ENCODE measurements at places on chromosomes 4 and X.
A peak's percentile ranks its signal among the peaks of the same experiment; 100 is the strongest.

DNA sequence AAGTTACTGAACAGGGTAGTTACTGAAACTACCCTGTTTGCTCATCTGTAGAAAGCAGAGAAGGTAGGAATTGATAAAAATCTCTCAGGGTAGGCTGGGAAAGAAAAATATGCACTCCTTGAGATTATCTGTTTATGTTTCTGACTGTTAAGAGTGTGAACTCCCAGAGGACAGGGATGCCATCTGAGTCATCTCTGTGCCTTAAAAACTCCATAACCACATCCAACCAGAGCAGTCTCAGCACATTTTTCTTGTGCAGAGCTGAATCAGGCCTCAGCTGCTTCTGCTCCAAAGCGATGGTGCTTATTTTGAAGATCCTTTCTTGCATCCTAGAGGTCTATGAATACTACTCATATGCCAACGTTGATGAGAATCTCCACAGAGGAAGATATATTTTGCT lies 9.9 kb downstream of the CENPVL3 start:
- no peak for DNase-seq

DNA sequence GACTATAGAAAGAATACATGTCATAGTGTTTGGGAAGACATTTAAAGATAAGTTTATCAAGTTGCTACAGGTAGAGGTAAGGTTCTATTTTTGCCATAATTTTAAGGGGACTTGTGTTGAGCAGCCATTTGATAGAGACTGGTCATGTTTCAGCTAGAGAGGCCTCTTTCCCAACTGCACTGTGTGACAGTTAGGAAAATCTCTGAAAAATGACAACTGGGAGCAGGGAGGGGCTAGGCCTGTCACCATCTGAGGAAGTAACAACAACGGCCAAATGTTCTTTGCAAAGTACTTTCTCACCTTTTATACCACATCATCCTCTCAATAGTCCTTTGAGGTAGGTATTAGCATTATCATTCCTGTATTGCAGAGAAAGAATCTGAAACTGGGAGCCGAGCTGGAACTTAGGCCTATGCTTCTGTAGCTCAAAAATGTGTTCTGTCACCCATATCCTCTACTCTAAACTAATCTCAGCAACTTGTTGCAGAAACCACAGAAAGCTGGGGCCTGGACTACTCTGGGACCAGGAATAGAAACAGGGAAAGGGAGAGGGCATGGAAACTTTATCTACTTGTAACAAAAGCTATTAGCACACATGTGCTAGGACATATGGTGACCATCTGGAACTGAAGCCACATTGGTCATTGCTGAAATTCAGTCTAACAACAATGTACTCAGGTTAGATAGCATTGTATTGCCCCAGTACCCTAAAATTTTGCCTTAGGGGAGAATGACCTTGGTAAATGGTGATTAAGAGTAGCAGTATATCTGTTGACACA lies 198.9 kb downstream of the MID1IP1 start:
- no peak for DNase-seq

DNA sequence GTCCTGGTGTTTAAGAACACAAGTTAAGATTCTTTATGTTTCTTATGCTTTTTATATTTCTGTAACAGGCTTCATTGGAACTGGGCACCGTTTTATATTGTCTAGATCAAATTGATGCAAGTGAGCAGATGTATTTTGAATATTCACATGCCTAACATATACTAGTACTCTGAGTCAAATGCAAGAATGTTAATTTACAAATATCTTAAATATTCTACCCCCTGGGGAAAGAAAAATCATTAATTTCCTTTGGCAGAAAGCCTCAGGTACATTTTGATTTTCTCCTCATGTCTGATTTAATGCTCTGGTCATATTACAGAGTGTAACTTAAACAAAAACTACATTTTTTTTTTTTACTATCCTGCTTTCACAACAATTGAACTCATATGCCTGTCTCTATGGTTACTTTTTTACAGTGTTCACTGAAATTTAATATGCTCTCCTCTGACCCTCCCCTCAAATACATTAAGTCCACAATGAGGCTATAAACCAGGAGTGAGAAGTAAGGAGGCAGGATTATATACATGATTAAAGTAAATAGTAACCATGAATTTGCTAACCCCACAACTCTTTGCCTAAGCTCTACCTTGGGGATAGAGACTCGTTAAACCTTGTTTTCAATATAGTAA lies 2.4 kb upstream of the NSUN7 start:
- DNase-seq, result no peak

- DNase-seq, result no peak
Observed at GRCh38 chr4:124212815-124213630, 499.5 kb downstream of the ANKRD50 start.

GRCh38 chrX:53681661-53682060 lies 4.9 kb downstream of the HUWE1 start:
- no peak for DNase-seq

DNA sequence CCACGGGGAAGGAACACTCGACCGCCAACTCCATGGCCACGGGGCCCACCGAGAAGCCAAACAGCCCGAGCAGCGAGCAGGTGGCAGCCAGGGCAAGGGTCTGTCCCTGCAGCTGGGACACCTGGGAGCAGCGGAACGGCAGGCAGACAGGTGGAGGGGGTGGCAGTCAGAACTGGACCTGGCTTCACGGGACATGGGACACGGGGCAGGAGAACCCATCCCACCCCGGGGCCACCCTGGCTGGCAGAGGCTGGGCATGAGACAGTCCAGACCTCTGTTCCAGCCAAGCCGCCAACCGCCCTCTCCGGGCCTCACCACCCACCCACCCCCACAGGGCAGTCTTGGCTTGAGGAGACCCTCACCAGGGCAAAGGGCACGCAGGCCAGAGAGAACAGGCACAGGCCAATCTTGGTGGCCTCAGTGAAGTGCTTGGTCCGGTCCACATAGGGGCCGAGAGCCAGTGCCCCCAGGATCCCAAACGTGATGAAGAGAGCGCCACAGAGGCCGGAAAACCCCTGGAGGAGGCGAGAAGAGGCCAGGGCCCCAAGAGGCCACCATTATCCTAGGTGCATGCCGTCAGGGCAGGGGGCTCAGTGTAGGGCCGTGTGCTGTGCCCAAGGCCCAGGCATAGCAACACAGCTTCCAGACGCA lies 5.6 kb downstream of the SLC49A3 start:
- no peak for DNase-seq

GRCh38 chr4:184668511-184669114 lies 19.1 kb downstream of the PRIMPOL start:
- no peak for DNase-seq

DNA sequence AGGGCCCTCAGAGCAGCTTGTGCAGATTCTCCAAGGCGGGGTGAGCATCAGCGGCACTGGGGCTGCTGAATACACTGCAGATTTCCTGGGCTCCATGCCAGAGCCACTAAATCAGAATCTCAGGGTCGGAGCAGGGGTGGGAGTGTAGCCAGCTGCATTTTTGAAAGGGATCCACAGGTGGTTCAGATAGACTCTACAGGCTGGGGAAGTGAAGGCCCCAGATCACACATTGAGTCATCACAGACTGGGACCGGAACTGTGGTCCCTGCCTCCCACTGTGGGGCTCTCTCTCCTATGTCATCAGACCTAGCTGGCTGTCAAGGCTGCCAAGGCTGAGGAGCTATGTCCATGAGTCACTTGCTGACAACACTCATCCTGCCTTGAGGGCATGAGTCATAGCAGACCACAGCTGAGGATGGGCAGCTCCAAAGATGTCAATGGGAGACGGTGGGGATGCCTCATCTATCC lies 162.3 kb upstream of the MAMLD1 start:
- DNase-seq, result no peak

- no peak for DNase-seq
Observed at GRCh38 chrX:155774387-155774786, 106.8 kb upstream of the VAMP7 start.

GRCh38 chr4:11842620-11843263 lies 414.0 kb upstream of the HS3ST1 start:
- DNase-seq, result no peak

GRCh38 chr4:158912806-158913205 lies 144.0 kb downstream of the FNIP2 start:
- DNase-seq, result no peak

DNA sequence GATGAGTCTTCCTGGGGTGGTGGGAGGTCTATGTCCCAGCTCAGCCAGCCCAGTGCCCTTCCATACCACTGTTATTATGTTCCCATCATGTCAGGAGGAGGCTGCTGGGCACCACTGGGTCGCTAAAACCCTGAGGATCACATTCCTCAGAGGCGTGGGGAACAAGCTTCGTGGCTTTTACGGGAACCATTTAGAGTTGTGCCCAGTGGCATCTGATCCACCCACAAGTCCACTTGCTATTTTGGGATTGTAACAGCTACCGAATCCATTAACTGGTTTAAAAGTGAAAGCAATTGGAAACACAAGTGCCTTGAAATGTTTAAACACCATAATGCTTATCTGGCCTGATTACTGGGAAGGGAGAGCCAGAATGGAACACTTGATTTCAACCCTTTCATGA lies 13.1 kb upstream of the CCKAR start:
- DNase-seq, result no peak

DNA sequence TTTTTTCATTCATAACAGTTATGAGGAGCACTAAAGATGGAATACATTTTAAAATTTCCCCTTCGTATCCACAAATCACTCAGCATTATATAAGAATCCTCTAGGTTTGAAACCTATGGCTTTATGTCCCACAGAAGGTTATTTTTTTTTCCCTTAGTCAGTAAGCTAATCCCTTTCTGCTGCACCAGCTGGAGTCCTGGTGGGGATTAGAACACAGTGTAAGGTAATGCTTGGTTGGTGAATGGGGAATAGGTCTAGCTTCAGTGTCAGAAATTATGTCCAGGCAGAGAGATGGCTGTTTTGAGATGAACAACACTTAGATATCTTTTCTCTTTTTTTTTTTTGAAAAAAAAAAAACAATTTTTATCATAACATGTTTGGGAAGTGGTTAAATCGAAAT lies 116.6 kb downstream of the RASGEF1B start:
- no peak for DNase-seq

DNA sequence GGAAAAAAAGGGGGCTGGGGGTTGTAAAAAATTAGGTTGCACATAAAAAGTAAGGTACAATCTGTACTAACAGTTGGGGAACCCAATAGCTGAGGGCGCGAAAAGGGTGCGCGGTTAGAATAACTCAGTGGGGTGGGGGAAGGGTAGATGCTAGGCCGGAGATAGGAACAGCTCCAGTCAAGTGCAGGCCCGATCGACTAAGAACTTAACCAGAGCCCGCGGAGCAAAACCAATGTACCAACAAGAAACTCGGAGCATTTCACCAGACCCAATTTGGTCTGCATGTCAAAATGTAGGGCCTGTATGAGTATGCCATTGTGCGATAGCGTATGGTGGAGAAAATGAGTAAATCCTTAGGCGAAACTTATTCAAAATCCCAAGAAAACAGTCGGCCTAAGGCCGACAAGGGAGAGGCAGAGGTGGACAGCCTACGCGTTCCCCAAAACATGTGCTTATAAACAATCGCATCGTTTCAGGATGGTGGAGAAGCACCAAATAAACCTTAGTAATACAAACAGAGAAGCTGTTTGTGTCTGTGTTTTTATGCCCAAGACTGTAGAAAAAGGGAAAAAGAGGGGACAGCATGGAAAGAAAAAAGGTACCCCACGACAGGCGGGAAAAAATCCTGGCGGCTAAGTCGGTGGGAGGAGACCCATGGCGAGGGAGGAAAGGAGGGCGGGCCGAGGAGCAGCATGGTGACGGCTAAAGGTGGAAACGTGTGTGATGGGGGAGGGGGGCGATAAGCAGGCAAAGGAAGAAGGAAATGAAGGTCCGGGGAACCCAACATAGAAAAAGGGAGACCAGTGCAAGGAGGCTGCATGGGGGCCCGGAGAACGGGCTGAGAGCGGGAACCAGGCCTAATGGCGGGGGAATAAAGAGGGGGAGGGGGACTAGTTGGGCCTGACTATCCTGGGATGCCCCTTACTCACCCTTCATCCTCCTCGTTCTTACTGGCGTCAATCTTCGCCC lies 990 bp downstream of the HNRNPD start:
- DNase-seq, result peak; percentile 37

DNA sequence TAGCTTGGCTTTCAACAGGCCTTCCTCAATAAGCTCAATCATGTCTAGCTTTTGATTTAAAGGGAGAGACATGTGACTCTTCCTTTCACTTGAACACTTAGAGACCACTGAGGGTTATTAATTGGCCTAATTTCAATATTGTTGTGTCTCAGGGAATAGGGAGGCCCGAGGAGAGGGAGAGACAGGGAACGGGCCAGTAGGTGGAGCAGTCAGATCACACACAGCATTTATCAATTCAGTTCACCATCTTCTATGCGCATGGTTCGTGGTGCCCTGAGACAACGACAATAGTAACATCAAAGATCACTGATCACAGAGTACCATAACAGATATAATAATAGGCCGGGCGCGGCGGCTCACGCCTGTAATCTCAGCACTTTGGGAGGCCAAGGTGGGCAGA lies 17.8 kb downstream of the ZNF81 start:
- DNase-seq, result peak; percentile 10

DNA sequence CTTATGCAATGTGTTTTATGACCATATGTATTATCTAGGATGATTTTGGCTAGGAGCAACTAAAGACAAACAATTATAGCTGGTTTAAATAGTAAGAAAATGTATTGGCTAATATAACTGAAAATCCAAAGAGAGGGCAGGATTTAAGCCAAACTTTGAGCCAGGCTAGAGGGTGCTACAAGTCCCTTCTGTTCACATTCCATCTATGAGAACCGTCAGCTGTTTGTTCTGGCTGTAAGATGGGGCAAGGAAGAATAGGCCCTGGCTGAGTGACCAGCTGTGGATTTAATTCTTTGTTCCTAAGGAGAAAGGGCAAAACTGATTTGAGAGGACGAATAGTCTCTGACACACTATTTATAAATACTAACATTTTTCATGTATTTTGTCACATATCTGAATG lies 79.2 kb upstream of the UGT8 start:
- DNase-seq, result no peak

DNA sequence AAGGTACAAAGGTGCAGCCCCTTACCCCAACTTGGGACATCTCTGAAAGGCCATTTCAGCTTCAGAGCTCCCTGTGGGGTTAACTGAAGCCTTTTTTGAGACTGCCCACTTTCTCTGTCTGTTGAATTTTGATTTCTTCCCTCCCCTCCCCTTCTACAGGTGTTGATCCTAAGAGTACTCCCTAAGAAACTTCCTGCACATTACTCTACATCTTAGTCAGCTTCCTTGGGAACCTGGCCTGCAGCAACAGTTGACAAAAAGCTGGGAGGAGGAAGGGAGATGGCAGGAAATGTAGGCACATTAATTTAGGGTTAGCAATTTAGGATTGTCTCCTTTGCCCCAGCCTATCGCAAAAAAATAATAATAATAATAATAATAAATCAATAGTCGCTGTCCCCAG lies 1.2 kb upstream of the IDS start:
- DNase-seq, result no peak
